Muscle of back (tissue), 13 donors: ENCODE measurements at places on chromosomes 4 and X. TPM values are rescaled to one million over a fixed set of nuclear protein-coding genes. Genes with fewer than 3 reads are reported as not detected.

Gene SLC35A2
- 20.8 TPM for polyA plus RNA-seq

Gene XPNPEP2
- 4.4 TPM for polyA plus RNA-seq

Gene CPLX1
- 0.26 TPM for polyA plus RNA-seq

Gene STARD8
- polyA plus RNA-seq: 18.0 TPM

Gene PGAM4
- 0.41 TPM for polyA plus RNA-seq

Gene VEGFC
- polyA plus RNA-seq: 10.7 TPM

GRCh38 chr4:104064646-104065577 is 345.1 kb upstream of the TACR3 start:
- peak; percentile 67 for DNase-seq

GRCh38 chr4:76373919-76374552 is 46.9 kb downstream of the CCDC158 start:
- no peak for DNase-seq

DNA sequence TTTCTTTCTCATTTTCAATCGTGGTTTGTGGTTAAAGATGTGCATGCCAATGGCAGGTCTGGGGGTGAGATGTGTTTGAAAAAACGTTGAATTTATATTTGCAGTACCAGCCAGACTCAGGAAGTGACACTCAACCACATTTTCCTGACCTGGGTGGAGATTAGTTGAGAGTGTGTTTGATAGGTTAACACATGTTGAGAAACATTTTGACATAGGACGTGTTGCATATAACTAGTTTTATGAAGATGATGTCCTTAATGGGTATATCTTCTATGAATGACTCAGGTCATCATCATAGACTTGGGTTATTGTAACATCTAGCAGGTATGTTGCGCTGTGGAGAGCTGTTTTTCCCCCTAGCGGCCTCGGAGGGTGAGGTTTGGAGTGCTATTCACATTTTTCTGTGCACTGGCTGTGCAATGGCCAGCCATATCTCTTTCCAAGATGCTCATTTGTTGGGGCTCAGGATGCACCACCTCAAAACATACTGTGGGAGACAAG is 21.7 kb upstream of the CD38 start:
- no peak for DNase-seq

DNA sequence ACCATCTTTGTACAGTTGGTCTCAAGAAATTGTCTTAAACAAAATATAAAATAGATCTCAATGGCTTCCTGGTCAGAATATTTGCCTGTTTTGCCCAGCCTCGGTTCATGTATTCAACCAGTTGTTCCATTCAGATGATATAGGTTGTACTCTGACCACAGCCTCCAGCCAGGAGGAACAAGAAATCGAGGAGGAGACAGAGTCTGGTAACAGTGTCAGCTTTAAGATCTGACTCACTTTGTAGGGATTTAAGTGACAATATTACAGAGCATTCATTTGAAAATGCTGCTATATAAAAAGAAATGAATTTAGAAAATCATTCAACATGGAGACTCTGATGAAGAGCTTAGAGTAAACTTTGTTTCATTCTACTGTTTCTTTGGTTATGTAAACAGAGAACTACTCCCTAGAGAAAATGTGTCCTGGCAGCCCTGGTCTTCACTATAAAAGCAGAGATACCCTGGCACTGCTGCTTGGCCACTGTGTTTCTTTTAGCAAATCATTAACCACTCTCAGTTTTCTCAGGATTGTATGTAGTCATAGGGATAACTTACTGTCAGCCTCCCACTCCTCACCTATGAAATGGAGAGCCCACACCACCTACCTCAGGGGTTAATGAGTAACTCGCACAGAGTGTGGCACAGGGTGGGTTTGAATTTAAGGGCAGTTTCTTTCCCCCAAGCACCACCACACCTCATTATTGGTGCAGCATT is 53.5 kb downstream of the PAGE2 start:
- DNase-seq: no peak

DNA sequence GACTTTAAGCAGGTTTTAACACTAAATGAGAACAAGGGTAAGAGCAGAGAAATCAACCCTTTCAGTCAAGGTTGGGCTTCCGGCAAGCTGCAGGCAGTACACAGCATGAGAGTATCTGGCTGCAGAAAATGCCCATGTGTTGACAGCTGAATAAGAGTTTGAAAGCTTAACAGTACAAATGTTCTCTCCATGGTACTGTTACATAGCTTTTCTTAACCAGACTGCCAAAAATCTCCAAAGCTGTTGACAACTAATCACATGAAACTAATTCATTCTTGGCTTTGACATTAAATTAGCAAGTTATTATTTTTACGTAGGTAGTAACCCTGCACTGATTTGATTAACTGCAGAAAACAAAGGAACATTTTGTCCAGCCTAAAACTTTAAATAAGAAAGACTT is 153.5 kb downstream of the SLC10A7 start:
- DNase-seq: peak; percentile 9

- no peak for DNase-seq
Measured at GRCh38 chrX:20663336-20663735, 396.6 kb upstream of the RPS6KA3 start.

- DNase-seq: peak; percentile 12
Measured at GRCh38 chrX:128975745-128976144, 547.5 kb downstream of the SMARCA1 start.

- DNase-seq: no peak
Measured at GRCh38 chr4:9963328-9963727, 58.0 kb downstream of the SLC2A9 start.

GRCh38 chrX:48754238-48754637 is 7.3 kb upstream of the GLOD5 start:
- DNase-seq: no peak

DNA sequence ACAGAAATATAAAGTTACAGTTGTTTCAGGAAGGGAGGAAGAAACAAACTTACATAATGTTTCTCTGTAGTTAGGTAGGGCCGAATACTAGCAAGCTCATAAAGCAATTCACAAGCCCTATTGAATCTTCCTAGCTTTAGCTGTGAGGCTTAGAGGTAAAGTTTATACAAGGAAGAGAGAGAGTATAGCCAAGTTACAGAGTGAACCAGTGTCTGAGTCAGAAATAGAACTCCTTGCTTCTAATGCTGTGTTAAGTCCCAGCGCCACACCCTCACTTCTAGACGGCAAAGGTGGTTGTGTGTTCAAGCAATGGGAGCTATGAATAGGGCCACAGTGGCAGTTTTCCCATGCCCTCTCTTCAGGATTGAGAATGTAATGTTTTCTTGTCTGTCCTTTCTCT is 6.1 kb downstream of the LPAR4 start:
- DNase-seq: no peak

GRCh38 chr4:97747945-97748344 is 395.3 kb downstream of the STPG2 start:
- DNase-seq: no peak

DNA sequence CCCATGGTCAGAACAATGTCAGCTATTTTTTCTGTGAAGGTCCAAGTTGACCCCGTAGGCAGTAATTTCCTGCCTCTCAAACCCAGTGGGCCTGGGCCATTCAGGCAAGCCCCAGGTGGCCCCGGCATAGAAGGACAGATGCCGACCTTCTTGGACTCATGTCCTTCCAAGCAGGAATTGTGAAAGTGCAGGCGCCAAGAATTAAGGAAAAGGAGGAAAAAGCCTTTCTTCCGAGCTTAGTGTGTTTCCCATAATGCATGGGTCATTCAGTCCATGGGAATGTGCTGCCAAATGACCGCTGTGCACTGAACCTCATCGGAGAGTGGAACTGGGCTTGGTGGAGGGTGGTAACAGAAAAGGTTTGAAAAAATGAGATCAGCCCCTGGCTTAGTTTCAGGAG is 196.5 kb upstream of the HS3ST1 start:
- DNase-seq: peak; percentile 18
